Kidney tubule cell (primary cell): ENCODE measurements at places on chromosomes 6 and 20.

DNA sequence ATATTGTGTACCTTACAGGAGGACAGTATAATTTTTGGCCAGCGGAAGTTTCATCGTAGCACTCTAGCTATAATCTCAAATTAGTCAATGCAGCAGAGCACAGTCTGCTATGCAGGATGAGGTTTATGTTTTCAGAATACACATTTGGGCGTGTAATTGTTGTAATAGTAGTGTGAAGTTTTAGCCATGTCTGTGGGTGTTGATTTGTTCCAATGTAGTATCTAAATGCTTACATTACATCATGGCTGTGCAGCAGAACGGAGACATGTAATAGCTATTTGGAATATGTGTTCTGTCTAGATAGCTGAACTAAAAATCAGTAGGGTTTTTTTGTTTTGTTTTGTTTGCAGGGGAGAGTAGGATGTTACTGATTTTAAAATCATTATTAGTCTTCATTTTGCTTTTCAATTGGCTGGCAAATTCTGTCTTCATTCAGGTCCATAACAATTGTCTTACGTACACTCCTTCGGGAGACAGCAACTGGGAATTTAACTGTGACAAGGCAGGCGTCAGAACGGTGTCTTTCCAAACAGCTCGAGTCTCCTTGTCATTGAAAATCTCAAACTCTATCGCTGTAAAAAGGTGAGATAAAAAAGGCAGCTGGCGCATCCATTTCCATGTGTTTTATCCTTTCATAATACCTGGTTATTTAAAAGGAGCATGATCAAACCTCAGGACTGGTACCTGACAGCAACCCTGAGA is 65.1 kb upstream of the CDH4 start:
- no peak for DNase-seq

DNA sequence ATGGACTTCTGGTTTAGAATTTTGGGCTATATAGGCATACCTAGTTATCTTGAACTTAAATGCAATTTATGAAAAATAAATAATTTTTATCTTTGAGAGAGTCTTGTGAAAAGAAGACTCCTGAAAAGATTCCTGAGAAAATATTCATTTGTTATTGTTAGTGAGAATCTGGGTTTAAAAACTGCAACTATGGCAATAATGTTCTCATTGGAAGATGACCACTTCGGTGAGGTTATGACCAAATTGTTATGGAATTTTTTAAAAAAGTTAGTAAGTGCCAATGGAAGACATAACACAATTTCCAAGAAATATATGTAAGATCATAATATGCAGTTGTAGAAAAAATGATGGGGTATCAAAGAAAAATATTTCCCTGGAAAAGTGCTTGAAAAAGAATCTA is 46.3 kb downstream of the GRIK2 start:
- no peak for DNase-seq

GRCh38 chr6:105608711-105609374 is 206.0 kb upstream of the PREP start:
- peak; percentile 87 for DNase-seq

DNA sequence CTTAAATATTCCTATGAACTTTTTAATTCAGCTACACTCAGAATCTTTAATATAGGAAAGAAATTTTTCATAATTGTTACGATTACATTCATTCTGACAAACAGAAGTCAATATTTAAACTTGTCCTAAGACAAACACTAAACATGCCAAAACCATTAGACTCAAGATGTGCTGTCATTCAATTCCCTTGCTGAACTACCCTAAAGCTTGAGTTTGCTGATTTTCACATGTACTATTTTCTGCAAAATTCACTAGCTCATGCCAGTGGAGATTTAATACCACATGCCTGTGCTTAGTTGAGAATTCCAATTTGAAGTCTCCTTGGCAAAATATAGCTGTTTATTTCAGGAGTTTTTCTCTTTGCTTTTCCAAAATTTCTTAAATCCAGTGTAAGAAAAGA is 448.0 kb downstream of the COL12A1 start:
- no peak for DNase-seq

DNA sequence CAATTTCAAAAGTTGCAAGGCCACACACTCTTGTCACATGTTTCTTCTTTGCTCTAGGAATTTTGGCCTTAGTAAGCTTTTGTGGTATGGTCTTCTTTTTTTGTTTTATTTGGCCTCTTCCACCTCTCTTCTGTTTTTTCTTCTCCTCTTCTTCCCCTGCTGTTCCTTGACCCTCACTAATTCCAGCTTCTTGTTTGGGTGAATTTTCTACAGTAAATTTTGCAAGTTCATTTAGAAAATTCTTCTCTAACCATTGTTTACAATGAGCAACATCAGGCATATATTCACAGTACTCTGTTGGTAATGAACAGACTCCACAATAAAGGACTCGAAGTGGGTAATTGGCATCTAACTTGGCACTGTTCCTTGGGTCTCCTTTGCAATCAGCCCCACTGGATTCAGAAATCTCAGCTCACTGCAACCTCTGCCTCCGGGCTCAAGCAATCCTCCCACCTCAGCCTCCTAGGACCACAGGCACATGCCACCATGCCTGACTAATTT is 5.0 kb downstream of the ASIP start:
- DNase-seq = no peak

GRCh38 chr20:46399401-46399800 is 7.0 kb downstream of the ELMO2 start:
- no peak for DNase-seq

GRCh38 chr6:43990627-43991619 is 136.3 kb downstream of the MRPL14 start:
- peak; percentile 90 for DNase-seq

DNA sequence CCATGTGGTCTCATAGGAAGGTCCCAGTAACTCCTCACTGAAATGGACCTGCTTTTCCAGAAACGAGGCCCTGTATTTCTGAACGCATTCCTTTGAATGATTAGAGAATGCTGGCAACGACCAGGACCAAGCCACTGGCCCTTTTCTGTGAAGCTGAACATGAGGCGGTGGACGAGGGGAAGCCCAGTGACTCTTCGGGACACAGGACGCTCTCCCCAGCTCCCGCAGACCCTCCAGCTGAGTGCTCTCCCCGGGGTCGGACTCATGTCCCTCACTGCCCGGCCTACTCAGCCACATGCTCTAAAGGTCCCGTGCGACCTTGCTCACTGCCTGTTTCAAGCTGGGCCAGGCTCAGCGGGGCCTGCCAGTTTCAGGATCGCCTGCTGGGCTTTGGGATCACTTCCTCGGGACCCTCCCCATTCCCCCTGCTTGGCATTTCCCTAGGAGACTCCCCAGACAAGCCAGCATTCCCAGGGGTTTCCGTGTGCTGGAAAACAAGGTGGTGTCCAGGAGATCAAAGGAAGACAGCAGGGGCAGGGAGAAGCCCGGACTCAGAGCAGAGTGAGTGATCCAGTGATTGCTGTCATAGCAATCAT is 2.6 kb upstream of the CST9 start:
- no peak for DNase-seq

- DNase-seq = no peak
These were observed 838.8 kb downstream of the MAFB start for GRCh38 chr20:39850246-39850645.

- peak; percentile 14 for DNase-seq
These were observed 33.5 kb upstream of the SYNCRIP start for GRCh38 chr6:85676086-85676729.

GRCh38 chr6:85672050-85672449 is 29.4 kb upstream of the SYNCRIP start:
- DNase-seq = peak; percentile 3

DNA sequence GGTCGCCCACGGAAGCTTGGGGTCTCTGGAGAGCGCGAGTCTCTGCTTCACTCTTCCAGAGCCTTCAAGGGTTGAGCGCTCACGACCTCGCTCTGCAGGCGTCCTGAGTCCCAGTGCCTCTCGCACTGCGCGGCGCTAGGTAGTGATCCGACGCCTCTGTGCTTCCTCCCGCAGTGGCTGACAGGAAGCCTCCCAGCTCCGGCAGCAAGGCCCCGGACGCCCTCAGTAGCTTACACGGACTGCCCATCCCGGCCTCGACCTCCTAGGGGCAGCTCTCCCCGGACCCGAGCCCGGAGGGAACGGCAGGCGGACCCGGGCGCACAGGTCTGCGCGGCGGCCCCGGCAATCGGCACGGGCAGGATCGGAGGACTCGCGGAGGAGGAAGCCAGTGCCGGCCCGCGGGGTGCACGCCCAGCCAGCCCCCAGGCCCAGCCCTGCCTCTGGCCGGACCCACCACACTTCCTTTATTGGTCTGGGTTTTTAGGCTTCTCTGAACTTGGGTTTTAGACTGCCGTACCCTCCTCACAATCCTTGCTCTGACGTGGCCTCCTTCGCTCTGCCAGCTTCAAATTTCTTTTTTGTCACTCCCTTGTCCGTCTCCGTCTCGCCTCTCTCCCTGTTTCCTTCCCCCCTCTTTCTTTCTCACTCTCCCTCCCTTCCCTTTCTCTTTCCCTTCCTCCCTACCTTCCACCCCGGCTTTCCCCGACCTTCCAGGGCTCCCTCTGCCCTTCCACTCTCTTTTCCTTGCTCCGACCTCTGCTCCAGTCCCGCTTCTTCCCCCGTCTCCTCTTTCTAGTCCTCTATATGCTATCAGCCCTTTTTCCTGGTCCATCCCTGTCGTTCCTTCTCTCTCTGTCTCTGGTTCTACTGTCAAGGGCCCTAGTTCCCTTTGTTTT is 9.1 kb downstream of the PAX1 start:
- DNase-seq = no peak

GRCh38 chr6:39441301-39441700 is 118.8 kb upstream of the KCNK16 start:
- no peak for DNase-seq

- no peak for DNase-seq
These were observed 41.4 kb upstream of the MYL9 start for GRCh38 chr20:36499723-36500501.

DNA sequence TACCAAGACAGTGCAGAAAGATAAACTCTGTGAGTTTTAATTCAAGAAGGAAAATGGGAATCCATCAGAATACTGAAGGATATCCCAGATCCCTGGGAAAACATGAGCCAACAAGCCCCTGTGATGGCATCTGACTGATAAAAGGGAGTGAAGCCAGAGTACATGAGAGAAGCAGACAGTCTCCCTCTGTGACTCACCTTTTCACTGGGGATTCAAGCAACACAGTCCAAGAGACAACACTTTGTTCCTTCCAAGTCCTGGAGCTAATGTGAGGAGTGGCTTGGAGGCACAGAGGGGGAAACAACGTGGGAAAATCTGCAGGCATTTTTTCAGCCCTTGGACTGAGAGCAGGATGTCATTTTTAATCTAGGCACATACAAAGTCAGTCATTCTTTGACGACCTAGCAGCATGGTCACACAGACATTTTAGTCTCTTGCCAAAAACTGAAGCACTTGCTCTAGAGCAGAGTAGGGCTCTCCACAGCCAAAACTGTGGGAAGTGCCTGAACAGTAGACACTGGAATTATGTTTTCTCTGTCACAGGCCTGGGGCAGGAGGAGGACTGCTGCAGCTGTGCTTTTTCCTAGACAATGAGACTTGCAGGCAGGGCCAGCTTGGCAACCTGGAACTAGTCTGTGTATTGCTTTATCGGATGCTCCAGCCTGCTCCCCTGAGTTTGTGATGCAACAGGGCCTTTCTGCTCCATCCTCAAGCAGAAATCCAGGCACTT is 465.0 kb upstream of the GJE1 start:
- DNase-seq = no peak
